ENCODE measurements at places on chromosomes 12 and 14.

DNA sequence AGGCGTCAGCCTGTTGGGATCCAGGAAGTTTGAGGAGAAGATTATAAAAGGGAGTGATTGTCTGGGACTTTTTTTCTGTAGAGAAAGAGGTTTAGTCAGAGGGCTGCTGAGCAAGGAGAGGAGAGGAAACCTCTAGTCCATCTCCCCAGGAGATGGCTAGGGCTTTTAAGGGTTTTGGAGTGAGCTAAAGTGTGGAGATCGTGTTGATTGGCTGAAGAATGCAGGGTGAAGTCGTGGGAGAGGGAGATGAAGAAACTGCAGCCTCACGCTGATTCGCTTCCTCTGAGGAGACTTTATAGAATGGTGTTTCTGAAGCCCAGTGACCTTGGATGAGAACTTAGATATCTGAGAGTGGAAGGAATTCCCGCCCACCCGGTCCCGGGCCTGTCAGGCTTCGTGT lies 193.7 kb upstream of the PWP1 start:
- DNase-seq, result no peak

DNA sequence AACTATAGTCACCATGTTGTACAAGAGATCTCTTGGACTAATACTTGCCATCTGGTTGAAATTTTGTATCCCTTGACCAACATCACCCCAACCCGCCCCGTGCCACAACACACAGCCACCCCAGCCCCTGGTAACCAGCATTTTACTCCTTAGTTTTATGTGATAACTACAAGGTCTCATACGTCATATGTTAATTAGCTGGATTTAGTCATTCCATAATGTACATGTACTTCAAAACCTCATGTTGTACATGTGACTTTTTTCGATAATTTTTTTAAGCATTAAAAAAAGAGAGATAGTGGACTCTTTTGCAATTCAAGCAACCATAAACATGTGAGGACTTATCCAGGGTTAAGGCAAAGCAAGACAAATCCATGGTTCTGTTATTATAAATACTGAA lies 773.4 kb upstream of the NOVA1 start:
- no peak for DNase-seq

GRCh38 chr12:9750276-9751203 lies 10.2 kb downstream of the CD69 start:
- DNase-seq, result peak; percentile 8

- DNase-seq, result no peak
Measured at GRCh38 chr12:1504895-1505311, 89.5 kb downstream of the FBXL14 start.

GRCh38 chr12:132319359-132319950 lies 9.9 kb downstream of the GALNT9 start:
- DNase-seq, result no peak

DNA sequence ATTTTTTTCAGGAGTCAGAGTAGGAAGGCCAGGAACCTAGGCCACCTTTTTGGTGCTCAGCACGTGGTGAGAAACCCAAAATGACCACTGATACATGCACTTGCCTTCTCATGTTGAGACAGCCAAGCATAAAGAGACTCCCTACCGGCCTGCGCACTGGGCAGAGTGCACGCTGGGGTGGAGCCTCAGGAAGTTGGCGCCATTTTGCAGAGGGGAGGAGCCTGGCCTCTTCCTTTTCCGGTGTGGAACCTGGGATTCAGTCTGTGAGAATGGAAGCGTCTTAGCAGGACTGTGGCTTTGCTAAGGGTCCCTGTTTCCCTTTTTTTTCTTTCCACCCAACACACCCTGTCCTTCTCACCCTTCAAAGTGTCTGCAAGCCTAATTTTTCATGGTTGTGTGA lies 62.9 kb upstream of the RTRAF start:
- DNase-seq, result no peak

- no peak for DNase-seq
Measured at GRCh38 chr12:89980236-89980635, 271.6 kb upstream of the ATP2B1 start.

DNA sequence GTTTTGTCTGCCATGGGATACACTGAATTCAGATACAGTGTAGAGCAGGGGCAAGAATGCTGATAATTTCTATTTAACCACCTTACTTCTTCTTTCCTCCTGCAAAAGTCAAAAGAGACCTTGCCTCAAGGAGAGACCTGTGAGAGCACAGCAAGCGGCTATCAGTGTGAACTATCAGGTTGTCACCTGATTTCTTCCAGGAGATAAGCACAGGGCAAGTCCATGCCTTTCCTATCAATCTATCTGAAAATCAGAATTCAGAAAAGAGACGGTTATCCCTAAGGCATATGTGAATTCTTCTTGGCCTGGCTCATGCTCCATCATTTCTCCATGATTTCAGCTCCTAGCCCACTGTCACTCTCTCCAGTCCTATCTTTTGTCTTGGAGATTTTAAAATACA lies 128.9 kb upstream of the CCND2 start:
- DNase-seq, result no peak

DNA sequence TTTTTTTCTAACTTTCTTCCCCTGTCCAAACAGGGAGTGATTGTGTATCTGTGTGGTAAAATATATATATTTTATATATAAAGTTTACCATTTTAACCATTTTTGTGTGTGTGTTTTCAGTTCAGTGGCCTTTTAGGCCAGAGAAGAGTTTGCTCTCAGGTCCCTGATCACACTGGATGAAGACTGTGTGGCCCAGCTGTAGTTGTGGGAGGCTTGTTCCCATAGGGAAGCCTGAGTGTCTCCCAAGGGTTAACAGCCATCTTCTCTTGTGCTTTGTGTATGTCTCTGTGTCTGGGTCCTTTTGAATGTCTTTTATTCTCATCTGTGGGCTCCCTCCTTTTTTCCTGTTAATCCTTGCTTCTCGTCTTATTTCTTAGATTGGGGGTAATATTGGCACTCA lies 23.4 kb downstream of the CGRRF1 start:
- no peak for DNase-seq

GRCh38 chr12:80299219-80299618 lies 144.8 kb upstream of the PTPRQ start:
- DNase-seq, result no peak

- DNase-seq, result no peak
Measured at GRCh38 chr14:104913435-104913834, 11.2 kb upstream of the PLD4 start.

DNA sequence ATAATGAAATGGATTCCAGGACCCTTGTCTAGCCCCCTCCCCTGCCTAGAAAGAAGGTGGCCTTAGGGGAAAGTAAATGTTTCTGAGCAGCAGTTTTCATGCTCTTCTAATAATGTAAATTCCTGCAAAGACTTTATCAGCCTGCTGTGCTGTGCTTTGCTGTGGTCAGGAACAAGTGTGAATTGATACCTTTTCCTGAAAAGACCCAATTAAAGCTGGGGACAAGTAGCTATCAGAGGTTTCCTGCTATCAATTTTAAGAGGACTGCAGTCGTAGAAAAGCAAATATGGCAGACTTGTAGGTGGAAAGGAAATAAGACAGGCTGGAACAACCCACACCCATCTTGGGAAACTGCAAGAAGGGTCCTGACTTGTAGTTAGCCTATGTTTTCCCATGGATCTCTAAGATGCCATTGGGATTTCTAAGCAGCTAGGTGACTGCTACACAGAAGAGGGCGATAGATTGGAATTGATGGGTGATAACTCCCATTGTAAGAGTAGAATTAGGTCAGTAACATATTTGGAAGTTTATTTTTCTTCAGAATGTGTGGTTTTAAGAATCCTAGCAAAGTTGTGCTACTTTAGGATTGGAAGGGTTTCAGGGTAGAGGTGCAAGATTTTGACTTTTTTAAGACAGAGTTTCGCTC lies 3.1 kb downstream of the DYNLL1 start:
- no peak for DNase-seq

DNA sequence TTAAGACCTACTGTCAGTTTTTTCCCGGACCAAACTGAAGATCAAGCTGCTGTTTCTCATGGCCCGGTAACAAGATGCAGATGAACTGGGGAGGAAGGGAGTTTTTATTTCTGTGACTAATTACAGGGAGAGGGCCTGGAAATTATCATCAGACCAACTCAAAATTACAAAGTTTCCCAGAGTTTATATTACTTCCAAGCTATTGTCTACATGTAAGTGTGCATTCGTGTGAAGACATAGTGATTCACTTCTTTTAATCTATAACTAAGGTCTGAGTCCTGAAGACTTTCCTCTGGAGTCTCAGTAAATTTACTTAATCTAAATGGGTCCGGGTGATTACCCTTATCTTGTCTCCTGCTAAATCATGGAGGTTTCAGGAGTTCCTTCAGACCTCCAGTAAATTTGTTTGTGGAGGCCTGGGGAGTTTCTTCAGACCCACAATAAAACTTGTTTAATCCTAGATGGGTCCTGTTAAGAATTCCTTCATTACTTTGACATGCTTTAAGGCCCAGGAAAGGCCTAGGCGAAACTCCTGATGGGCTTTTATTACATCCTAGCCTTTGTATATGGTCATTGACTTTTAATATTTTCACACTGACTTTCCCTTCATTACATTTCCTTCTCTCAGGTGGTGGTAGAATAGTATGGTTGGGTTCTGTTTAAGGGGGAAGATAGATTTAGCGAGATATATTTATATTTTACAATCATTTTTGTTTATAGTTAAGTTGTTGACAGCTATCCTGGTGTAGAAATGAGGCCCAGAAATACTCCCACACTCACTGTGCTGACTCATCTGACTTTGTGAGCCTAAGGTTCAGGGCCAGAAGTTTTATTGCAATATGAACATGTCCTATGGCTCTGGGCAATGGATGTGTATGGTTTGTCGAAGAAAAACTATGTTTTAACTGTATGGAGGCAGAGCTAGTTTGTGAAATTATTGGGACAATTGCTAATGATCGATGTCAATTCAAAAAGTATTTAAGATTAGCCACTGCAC lies 627.0 kb upstream of the FBXO33 start:
- no peak for DNase-seq

DNA sequence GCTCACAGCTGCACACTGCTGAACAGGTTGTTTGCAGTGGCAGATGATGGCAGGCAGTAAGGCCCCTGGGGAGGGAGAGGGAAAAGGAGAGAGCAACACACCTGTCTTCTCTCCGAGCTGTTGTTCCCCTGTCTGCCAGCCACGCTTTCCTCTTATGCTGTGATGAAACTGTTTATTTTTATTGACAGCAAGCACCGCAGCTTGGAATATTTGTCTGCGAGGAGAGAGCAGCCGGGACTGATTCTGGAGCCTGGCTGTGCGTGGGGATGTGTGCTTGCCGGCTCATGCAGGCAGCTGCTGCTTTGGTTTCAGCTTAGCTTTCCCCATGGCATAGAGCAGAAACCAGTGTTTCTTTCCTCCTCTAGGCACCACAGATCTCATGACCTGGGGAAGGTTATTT lies 58.7 kb upstream of the KCNA5 start:
- DNase-seq, result no peak

DNA sequence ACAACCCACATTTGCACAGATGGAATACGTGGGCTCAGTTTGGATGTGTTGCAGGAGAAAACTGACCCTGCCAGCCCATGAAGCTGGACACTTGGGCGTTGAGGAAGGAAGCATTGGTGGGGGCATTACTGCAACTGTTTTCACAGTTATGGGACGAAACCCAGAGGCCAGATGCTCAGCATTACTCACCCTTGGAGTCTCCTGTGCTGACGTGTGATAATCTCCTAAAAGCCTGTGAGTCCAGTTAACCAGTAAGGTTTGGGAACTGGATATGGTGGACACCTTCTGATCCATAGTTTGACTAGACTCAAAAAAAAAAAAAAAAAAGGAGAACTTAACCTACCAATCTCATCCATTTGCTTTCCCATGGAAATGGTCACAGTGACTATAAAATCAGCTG lies 52.8 kb upstream of the EGLN3 start:
- no peak for DNase-seq

DNA sequence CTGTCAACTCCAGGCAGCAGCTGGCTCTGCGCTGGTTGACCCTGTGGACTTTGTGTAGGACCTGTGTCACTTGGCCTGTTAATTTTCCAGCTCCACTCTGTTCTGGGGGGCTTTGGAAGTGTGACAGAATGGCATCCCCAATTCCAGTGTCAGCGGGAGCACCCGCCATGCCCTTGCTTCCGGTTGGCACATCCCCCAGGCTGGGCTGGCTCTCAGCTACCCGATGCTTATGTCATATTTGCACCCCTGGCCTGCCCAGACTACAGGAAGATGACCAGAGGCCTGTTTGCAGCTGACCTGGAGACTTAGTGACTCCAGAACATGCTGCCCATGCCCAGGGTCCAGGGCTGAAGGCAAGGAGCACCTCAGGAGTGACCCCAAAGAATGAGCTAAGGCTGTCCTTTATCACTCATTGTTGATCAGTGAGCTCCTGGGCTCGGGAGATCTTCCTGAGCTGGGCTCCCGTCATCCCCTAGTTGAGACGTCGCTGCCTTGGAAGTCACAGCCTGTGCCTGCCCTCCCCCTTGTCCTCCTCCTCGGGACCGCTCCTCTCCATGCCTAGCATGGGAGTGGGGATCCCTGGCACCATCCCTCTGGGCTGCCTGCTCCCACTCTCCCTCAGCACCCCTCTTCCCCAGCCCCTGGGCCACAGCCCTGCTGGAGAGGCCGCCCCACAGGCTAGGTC lies 163.4 kb upstream of the RTL1 start:
- no peak for DNase-seq

DNA sequence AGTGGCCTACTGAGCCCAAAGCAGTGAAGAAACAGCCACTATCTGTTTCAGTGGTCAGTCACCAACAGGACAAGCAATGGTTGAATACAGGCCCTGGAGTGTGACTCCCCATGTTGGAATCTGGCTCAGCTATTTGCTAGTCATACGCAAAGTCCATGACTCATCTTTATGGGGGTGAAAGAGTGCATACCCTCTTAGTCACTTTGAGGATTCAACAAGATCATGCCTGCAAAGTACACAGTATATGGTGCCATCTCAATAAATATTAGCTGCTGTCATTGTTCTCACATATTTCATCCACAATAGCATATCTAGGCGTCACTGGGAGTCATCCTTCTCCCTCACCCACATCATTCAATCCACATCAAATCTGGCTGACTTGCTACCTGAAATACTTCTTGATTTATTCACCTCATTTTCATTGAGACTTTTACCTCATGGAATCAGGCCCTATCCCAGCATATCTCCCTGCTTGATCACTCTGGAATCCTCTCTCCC lies 26.4 kb upstream of the STAB2 start:
- DNase-seq, result no peak

- no peak for DNase-seq
Measured at GRCh38 chr14:68359837-68360552, 432.9 kb downstream of the ZFP36L1 start.

GRCh38 chr12:27094726-27095125 lies 12.3 kb upstream of the C12orf71 start:
- no peak for DNase-seq

GRCh38 chr12:23763724-23764123 lies 185.7 kb downstream of the SOX5 start:
- DNase-seq, result no peak

Data from NK-92 treated with Interleukin-12 subunit alpha and Interleukin-12 subunit beta, amount 100 ng/mL, for 24 hours (cell line).